ENCODE measurements at places on chromosomes 7 and 10. TPM values are rescaled to one million over a fixed set of nuclear protein-coding genes. Genes with fewer than 3 reads are reported as not detected.

DNA sequence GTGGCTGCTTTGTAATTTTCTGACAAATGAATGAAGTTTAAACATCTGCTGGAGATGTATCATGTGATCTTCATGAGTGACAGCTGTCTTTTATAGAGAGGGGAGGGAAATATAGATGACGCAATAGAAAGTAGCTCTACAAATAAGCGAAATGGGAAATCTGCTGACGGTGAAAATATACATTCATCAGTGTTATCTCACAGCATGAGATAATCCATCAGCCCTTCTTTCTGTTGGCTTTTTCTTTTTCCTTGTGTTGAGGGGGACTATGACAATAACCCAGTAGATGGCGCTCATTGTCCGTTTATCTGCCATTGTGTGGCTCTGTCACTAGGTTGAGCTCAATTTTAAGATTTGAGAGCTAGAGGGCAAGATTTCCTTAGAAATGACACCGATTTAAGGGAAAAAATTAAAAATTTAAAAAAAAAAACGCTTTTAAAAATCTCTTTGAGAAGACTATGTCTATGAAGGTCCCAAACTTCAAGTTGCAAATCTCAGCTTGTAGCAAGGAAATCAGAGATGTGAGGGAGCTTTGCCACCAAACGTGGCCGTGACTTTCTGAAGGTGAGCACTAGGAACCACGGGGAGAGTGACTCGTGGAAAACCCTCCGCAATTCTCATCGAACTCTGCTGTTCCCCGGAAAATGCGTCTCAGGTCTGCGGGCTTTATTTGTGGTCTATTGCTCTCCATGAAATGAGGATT, 114.6 kb upstream of the SFMBT2 start:
- DNase-seq: peak; percentile 72

DNA sequence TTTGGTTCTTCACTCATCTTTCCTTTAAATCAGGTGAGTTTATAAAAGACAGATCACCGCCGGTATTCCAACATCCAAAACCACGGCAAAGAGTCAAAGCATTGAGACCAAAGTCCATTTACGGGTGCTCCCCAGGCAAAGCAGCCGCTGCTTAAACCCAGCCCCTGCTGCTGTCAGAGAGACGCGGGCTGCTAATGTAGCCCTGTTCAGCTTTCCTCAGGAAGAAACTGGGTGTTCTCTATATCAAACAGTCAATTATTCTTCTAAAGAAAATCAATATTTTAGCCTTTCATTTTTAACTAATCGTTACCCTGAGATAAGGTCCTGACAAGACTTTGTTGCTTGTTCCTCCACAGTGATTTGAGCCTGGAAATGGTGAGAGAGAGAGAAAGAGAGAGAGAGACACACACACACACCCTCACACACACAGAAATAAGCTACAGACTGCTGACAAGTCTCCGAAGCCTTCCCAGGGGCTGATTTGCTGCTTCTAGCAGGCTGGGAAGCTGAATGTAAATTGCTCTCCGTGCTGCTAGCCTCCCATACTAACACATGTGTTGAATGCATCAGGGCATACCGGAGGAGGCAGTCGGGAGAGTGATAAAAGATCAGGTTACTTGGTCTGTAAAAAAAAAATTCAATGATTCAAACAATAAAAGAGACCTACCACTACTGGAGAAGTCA, 183.0 kb upstream of the ANK3 start:
- DNase-seq: peak; percentile 50

GRCh38 chr7:100044718-100045117, 4.9 kb upstream of the ZSCAN21 start:
- no peak for DNase-seq

DNA sequence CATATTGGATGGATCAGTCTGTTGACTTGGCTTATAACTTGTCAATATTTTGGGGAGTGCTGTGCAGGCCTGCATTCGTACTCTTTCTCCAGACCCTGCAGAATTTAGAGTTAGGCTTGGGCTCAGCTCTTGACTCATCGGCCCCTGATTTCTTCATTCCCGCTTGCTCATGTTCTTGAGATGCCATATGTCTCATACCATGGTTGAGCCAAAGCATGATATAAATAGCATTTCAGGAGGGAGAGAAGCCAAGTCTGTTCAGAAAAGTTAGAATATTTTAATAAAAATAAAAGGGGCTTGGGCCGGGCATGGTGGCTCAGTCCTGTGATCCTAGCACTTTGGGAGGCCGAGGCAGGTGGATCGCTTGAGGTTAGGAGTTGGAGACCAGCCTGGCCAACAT, 898.1 kb downstream of the TYW1 start:
- no peak for DNase-seq

- DNase-seq: no peak
These were observed 30.3 kb downstream of the ARL5B start for GRCh38 chr10:18689498-18689897.

GRCh38 chr10:111598433-111599059, 521.7 kb downstream of the ADRA2A start:
- DNase-seq: peak; percentile 61

GRCh38 chr7:90530263-90530662, 60.8 kb downstream of the PTTG1IP2 start:
- no peak for DNase-seq

DNA sequence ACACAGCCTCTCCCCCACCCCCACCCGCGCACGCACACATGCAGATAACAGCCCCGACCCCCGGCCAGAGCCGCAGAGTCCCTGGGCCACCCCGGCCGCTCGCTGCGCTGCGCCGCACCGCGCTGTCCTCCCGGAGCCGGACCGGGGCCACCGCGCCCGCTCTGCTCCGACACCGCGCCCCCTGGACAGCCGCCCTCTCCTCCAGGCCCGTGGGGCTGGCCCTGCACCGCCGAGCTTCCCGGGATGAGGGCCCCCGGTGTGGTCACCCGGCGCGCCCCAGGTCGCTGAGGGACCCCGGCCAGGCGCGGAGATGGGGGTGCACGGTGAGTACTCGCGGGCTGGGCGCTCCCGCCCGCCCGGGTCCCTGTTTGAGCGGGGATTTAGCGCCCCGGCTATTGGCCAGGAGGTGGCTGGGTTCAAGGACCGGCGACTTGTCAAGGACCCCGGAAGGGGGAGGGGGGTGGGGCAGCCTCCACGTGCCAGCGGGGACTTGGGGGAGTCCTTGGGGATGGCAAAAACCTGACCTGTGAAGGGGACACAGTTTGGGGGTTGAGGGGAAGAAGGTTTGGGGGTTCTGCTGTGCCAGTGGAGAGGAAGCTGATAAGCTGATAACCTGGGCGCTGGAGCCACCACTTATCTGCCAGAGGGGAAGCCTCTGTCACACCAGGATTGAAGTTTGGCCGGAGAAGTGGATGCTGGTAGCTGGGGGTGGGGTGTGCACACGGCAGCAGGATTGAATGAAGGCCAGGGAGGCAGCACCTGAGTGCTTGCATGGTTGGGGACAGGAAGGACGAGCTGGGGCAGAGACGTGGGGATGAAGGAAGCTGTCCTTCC, 620 bp downstream of the EPO start:
- DNase-seq: no peak

DNA sequence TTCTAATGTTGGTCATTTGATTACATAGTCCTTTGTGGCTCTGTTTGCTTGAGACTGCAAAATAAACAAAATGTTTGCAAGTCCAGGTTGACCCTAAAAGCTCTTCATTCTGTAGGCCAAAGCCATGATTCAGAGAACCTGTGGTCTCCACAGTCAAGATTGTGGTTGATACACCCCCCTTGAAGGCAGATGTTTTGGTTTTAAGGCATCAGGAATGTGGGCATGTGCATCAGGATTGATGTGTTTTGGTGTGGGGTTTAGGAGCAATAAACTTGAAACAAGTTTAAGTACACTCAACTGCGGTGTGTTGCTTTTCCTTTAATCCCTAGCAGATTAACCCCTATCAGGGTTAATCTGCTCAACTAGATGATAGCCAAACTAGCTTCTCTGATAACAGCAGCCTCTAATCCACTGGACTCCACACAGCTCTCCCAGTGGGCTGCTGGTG, 379.1 kb upstream of the GALNT17 start:
- DNase-seq: no peak

- no peak for DNase-seq
These were observed at the start of gene CUZD1 for GRCh38 chr10:122845783-122846332. Gene CUZD1 (minus strand): TSS chr10:122845857. CDS start chr10:122845843, 14 bp downstream.

GRCh38 chr7:25619963-25620799, 391.9 kb upstream of the NPVF start:
- no peak for DNase-seq

DNA sequence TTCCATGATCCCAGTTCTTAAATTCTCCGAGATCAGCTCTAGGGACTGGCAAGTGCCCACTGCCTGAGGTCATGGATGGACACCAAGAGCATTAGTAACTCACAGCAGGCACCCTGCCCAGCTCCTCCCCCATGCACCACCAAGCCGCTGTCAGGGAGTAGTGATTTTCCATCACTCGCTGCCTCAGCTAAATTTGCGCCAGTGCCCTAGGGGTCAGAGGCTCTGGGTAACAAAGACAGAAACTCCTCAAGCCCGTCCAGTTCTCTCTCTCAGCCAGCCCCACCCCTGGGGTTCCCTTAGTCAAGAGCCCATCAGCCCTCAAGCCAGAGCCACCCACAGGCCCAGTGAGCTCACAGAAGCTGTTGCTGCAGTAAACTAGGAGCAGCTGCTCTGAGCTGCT, 30.0 kb downstream of the PAX2 start:
- DNase-seq: no peak

DNA sequence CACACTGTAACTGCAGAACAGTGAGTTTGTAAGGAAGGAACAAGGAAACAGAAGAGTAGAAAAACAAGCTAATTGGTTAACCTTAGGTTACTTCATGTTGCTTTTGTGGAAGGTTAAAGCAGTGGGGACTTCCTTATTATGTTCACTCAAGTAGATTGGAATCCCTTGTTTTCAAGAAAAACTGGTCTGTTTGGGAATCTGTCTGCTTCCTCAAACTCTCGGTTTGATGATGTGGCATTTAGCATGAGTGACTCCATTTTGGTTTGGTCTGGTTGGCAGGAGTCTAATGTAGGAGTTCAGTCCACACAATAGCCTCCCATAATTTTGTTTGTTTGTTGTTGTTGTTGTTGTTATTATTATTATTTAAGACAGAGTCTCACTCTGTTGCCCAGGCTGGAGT, 3.8 kb upstream of the TRIM56 start:
- DNase-seq: no peak

GRCh38 chr10:112634096-112634830, 187.2 kb downstream of the VTI1A start:
- no peak for DNase-seq

GRCh38 chr10:35498693-35499092, 106.4 kb upstream of the GJD4 start:
- DNase-seq: no peak

DNA sequence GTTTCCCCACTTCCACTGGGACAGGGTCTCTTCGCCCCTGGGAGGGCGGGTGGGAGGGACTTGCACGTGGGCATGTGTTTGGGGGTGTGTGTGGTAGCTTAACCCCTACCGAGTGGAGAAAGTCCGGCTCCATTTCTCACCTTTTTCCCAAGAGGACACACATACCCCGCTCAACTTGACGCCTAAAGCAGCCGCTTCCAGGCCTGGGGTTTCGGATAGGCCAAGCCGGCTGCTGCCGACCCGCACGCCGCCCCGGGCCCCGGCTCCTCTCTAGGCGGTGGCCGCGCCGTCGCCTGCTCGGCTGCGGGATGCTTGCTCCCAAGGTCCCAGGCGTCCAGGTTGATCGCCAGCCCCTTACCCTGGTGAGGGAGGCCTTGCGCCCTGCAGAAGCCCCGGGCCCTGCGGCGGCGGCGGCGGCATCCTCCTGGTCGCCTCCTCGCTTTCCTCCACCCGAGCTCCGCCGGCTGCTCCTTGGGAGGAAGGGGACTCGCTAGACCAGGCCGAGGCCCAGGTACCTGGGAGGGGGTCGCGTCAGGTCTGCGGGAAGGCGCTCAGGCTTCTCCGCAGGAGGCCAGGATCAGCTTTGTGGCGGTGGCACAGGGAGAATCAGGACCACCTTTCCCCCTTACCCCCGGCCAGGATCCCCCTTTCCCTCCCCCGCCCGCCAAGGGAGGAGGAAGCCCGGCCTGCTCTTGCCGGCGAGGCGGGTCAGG, 3.2 kb upstream of the GATA3 start:
- DNase-seq: no peak

DNA sequence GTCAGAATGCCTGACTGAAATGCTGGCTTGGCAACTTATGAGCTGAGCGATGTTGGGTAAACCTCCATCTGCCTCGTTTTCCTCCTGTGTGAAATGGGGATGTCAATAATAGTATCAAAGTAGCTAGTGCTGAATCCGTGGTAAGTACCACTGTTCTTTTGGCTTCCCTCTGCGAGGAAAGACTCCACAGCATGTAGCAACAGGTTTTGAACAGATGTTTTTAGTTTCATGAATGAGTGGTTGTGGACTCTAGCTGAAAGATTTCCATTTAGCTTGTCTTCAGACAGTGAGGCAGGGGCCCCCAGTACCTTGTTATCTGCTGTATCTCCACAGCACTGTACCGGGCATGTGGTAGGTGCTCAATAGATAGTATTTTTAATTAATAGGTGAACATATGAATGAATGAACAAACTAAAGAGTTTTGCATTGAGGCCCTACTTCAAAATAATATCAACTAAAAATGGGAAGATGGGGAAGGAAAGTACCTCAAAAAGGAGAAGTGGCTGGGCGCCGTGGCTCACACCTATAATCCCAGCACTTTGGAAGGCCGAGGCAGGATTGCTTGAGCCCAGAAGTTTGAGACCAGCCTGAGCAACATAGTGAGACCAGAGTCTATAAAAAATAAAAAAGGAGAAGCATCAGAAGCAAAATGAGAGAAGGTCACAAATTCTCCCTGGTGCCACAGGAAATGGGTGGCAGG, 5.6 kb upstream of the DLG5 start:
- DNase-seq: no peak

- DNase-seq: no peak
These were observed 98.7 kb downstream of the RNF216 start for GRCh38 chr7:5682551-5683279.

- DNase-seq: no peak
These were observed 30.7 kb downstream of the ERCC6 start for GRCh38 chr10:49508249-49508648.

DNA sequence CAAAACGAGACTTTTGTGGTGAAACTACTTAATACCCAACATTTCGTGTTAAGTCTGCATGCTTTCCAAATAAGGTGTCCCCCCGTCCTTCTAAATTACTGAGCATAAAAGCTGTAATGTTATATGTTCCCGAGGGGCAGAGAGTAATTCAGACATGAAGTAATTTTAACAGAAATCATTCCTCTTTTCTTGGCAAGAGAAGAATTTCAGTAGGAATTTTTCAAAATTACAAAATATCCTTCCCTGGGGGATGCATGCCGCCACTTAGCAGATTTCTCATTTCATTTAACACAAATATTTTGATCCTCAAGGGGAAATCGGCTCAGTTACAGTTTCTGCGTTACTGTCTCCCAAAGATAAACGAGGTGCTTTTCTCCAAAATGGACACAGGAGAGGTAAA, 213.2 kb upstream of the RHOBTB1 start:
- DNase-seq: no peak

Gene UPK3BL2
- polyA plus RNA-seq: 3.6 TPM

Gene NYAP1
- 2.9 TPM for polyA plus RNA-seq

Gene DYNC1I1
- polyA plus RNA-seq: 0.37 TPM

Gene ATRNL1
- polyA plus RNA-seq: 27.6 TPM

Gene OR6B1
- not detected for polyA plus RNA-seq

Gene FXYD4
- 0.54 TPM for polyA plus RNA-seq

Gene STEAP1B
- polyA plus RNA-seq: 1.8 TPM

Gene CALHM3
- polyA plus RNA-seq: not detected

Gene EPDR1
- polyA plus RNA-seq: 17.4 TPM

Gene NUDT1
- 17.0 TPM for polyA plus RNA-seq
